Smooth muscle cell of trachea (primary cell): ENCODE measurements at places on chromosomes 3 and 15. TPM values are rescaled to one million over a fixed set of nuclear protein-coding genes. Genes with fewer than 3 reads are reported as not detected.

KIF15 gene
- total RNA-seq, result 1.3 and 19.1 TPM in 2 replicates

MST1R gene
- 1.7 and 1.9 TPM in 2 replicates for total RNA-seq

FBXO45 gene
- 5.0 and 9.0 TPM in 2 replicates for total RNA-seq

IL5RA gene
- total RNA-seq, result not detected in 2 replicates

TEX9 gene
- total RNA-seq, result 5.5 and 7.3 TPM in 2 replicates

SGO1 gene
- 0.17 and 9.9 TPM in 2 replicates for total RNA-seq

LIPH gene
- not detected in 2 replicates for total RNA-seq

HCLS1 gene
- total RNA-seq, result 0.15 and 0.17 TPM in 2 replicates

GP5 gene
- 0.17 TPM in 1 of 2 replicates, not detected in the other for total RNA-seq

CHST14 gene
- 15.9 and 18.2 TPM in 2 replicates for total RNA-seq

FETUB gene
- total RNA-seq, result not detected in 2 replicates

GPR176 gene
- 103 and 182 TPM in 2 replicates for total RNA-seq

SEC62 gene
- 46.3 and 49.0 TPM in 2 replicates for total RNA-seq

SERINC4 gene
- 0.15 TPM in 1 of 2 replicates, not detected in the other for total RNA-seq

GPR27 gene
- under 0.01 TPM in 1 of 2 replicates, not detected in the other for total RNA-seq

PLA1A gene
- 0.33 TPM in 1 of 2 replicates, not detected in the other for total RNA-seq

EPHB1 gene
- total RNA-seq, result under 0.01 and 0.15 TPM in 2 replicates
